A549 treated with GW870086 at 1 μM for 4 hours (cell line): ENCODE measurements at places on chromosomes 13 and 19. TPM values are rescaled to one million over a fixed set of nuclear protein-coding genes. Genes with fewer than 3 reads are reported as not detected.

Gene JUND
- total RNA-seq, result 31.6 to 58.0 TPM (median 53.5 TPM) in 5 replicates

Gene FREM2
- total RNA-seq, result not detected in 5 replicates

Gene ZNF709
- 0.40 TPM in 1 of 5 replicates, not detected in the others for total RNA-seq

Gene CD37
- total RNA-seq, result not detected in 5 replicates

Gene TBXA2R
- 0.74 to 1.2 TPM (median 0.99 TPM) in 5 replicates for total RNA-seq

Gene ZNF473
- total RNA-seq, result 7.0 to 10.1 TPM (median 9.7 TPM) in 5 replicates
